ENCODE measurements at places on chromosomes 2 and 18.

DNA sequence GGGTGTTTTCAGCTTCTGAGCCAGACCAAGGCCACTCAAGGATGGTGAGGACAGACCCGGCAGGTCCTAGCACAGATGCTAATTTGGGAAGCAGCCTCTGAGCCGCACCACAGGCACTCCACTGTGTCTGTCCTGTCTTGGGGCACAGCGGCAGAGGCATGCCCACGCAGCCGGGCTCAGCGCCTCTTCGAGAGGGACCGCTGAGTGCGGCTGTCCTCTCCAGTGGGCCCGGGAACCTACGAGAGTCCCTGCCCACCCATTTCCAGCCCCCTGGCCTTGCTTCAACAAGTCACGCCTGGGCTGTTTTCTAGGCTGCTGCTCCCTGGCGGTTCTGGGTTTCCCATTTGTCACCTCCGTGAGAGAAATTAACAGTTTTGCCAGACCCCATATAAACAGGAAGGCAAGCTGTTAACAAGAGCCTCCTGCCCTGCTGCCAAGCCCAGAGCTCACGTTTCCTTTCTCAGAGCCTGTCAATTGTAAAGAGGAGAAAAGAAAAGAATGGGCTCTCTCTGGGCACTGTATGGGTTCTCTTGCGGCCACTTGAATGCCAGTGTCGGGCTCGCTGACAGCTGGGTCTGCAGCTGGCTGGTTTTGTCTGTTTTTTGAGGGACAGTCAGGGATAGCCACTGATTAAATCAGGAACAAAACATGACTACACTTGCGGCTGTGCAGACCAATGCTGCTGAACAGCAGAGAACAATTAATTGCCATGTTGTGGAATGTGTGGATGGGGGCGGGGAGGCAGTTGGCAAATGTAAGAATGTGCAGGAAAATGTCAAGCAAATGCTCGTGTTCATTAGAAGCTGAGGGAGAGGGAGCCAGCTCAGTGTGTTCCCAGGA, 30.6 kb downstream of the TMEM17 start:
- peak; percentile 55 for DNase-seq

DNA sequence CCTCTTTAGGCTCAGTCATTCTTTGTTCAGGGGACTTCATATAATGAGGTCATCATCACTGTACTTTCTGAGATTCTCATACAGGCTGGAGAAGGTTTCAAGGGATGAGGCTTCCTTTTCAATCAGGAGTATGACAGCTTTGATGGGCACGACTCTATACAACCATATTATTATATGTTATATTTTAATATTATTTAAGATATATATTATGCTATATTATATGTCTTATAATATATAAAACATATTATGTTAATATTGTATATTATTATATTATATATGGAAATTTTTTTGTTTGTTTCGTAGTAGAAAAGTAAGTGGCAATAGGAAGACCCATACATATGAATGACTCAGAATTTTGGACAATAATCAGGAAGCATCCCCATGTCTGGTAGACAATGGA, 78.0 kb upstream of the GATA6 start:
- DNase-seq: no peak

GRCh38 chr2:95014126-95014708, 11.3 kb upstream of the MAL start:
- DNase-seq: no peak

GRCh38 chr2:181394741-181395437, 62.3 kb upstream of the ITGA4 start:
- DNase-seq: no peak

- no peak for DNase-seq
These were observed 111.3 kb downstream of the CMPK2 start for GRCh38 chr2:6754419-6754818.

- DNase-seq: no peak
These were observed 75.1 kb upstream of the NOL4 start for GRCh38 chr18:34299828-34300227.

- no peak for DNase-seq
These were observed 49.1 kb downstream of the KIAA2012 start for GRCh38 chr2:202122163-202122540.

- no peak for DNase-seq
These were observed 64.7 kb upstream of the DSEL start for GRCh38 chr18:67581178-67581577.

DNA sequence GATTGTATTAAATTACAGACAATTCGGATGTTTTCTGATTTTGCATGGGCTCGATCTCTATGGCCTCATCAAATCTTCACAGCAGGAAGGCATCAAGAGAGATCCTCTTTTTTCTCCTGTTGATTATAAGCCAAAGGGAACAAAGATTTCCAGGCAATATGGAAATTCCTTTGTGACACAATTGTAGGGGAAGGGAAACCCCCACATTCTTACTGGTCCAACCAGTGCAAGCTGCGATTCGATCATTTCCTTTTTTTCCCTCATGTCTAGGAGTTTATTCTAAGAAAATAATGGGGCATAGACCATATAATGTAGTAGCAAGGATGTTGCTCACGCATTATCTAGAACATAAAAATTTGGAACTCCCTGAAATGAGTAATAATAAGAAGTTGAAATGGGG, 87.7 kb downstream of the LYPD6 start:
- DNase-seq: no peak

DNA sequence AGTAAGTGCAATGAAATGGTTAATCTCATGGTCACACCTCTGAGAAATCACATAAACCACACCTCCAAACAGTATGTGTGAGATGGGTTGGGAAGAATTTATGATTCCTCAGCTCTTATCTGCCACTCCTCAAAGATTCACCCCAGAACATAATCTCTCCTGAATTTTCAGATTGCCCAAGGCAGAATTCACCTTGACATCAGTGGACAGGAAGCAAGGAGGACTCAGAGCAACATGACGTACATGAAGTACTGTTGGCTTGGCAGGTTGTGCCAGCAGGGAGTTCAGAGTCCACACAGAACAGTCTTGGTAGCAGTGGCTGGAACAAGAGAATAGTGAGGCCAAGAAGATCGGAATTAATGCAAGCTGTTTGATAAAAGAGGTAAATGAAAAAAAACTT, 31.7 kb upstream of the CYBRD1 start:
- DNase-seq: no peak

GRCh38 chr2:38522754-38523349, 79.9 kb downstream of the HNRNPLL start:
- DNase-seq: no peak

- peak; percentile 39 for DNase-seq
These were observed 17.6 kb upstream of the MAP4K4 start for GRCh38 chr2:101679801-101680487.

- DNase-seq: peak; percentile 47
These were observed 38.6 kb downstream of the ACOXL start for GRCh38 chr2:110770959-110771431.

GRCh38 chr2:166385313-166385712, 9.6 kb upstream of the SCN9A start:
- DNase-seq: no peak
